ENCODE measurements at places on chromosomes 4 and X.

- no peak for DNase-seq
Observed at GRCh38 chr4:46506876-46507275, 116.9 kb upstream of the GABRA2 start.

- no peak for DNase-seq
Observed at GRCh38 chr4:152103181-152103901, 342.5 kb upstream of the GATB start.

DNA sequence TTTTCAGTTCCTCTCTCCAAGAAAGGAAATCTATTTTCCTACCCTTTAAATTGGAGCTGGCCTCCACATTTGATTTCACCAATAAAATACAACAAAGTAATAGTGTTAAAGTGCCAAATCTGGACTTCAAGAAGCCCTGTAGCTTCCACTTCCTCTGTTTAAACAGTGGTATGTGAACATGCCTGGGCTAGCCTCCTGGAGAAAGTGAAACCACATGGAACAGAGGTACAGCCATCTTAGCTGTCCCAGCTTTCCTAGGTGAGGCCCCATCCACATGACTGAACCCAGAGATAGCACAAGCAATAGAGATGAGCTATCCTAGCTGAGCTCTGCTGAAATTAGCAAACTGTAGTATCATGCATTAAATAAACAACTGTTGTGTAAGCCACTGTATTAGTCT lies 131.8 kb upstream of the VCX start:
- DNase-seq: no peak

DNA sequence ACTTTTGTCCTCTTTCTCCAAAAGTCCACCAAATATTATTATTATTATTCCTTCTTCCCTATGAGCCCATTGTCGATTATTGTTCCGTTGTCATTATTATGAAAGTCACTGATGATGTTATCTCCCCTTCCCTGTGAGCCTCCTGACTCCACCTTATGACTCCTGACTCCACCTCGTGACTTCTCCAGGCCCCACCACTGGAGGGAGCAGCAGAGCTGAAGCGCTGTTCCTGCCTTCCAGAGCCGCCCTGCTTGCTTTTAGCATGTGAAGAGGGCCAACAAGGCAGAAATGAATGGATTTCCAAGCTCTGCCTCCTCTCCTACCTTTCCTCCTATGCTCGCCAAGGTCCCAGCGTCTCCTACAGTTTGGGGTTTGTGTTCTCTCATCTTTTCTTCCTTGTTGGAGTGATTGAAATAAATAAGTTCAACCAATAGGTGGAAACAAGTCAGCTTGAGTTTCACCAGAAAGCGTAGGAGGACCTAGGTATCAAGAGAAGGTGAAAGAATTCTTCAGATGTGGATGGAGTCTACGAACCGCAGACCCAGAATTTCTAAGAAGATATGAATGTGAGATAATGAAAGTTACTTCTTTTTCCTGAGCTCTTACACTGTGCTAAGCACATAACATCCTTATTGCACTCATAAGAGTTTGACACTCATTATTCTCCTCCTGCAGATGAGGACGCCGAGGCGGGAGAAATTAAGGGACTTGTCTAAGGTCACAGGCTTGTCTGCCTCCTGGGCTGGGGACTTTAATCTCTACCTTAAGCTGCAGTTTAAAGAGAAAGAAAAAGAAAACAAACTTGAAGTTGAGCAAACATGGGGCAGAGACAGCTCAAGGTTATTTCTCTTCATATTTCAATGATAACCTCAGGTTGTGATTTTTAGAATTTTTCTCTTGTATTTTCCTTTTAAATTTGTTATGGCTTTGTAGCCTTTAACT lies 26.1 kb downstream of the IGSF1 start:
- DNase-seq: peak; percentile 2

DNA sequence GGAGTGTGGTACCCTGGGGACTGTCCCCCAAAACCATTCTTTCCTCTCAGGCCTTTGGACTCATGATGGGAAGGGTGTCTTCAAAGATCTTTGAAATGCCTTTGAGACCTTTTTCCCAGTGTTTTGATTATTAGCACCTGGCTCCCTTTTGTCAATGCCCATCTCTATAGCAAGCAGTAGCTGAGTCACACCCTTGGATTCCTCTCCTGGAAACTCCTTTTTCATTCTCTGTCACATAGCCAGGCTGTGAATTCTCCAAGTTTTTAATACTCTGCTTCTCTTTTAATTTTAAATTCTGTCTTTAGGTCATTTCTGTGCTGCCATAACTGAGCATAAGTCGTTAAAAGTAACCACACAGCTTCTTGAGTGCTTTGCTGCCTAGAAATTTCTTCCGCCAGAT lies 29.7 kb downstream of the IL21 start:
- no peak for DNase-seq

- DNase-seq: no peak
Observed at GRCh38 chr4:183326853-183327252, 4.6 kb upstream of the CLDN24 start.
